Activated CD4-positive, alpha-beta memory T cell treated with anti-CD3 and anti-CD28 coated beads for 36 hours (primary cell): ENCODE measurements at places on chromosomes 2 and 18. TPM values are rescaled to one million over a fixed set of nuclear protein-coding genes. Genes with fewer than 3 reads are reported as not detected.

DNA sequence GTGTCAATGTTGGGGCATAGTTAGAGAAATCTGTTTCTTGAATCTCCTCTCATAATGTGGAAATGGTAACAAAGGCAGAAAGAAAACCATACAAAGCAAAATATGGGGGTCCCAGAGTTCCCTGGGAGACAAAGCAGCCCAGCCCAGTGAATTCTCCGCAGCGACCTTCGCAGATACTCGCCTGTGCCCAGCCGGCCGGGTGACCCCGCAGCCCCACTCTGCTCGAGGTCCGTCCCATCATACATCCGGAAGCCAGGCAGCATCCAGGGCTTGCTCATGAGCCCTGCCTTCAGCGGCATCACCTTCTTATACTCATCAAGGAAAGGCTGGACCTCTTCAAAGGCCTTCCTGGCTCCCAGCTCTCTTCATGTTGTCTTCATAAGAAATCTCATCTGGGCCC, 774.8 kb upstream of the ID2 start:
- H3K27me3 ChIP-seq, result no peaks in the 10 kb centered on the region
- no peak overlapping the region for H3K27ac ChIP-seq
- H3K4me3 ChIP-seq, result no peak overlapping the region
- DNase-seq, result no peak
- H3K4me1 ChIP-seq, result no peaks in the 10 kb centered on the region
- H3K36me3 ChIP-seq, result no peaks in the 10 kb centered on the region

DNA sequence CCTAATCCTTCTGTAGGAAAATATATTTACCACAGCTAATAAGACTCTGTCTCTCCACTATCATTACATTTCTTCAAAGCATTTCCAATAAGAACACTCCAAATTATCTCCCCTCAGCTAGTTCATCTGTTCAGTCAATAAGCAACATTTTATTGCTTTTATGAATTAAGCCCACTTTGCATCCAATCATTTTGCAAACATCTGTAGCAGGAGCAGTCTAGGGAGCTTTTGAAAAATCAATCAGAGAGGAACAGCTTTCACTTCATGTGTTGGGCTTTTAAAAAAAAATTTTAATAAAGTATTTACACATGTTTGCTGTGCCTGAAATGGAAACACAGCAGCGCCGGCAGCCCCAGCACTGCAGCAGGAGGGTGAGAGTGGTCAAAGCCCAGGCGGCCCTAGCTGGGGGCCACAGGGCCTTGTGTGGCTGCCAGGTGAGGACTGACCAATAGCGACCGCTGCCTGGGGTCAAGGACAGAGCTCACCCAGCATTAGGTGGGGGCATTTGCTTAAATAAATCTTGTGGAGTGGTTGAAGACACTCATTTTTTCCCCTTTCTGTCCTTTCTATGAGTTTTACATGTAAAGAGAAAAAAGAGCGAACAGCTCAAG, 250.7 kb downstream of the RNF144A start:
- H3K4me1 ChIP-seq, result no peaks in the 10 kb centered on the region
- H3K4me3 ChIP-seq, result no peak overlapping the region
- H3K27me3 ChIP-seq, result no peaks in the 10 kb centered on the region
- H3K27ac ChIP-seq, result no peak overlapping the region

- peaks cover 1% of the 10 kb centered on the region for H3K27me3 ChIP-seq
- no peaks in the 10 kb centered on the region for H3K4me1 ChIP-seq
- H3K27ac ChIP-seq, result no peak overlapping the region
- H3K4me3 ChIP-seq, result no peak overlapping the region
- no peaks in the 10 kb centered on the region for H3K36me3 ChIP-seq
Observed at GRCh38 chr18:45435810-45436209, 179.5 kb upstream of the SLC14A2 start.

- peak overlapping the region; percentile 73 for H3K27ac ChIP-seq
- peak; percentile 56 for DNase-seq
- no peak overlapping the region for H3K4me3 ChIP-seq
Observed at GRCh38 chr2:207231106-207231865, 65.5 kb upstream of the KLF7 start.

DNA sequence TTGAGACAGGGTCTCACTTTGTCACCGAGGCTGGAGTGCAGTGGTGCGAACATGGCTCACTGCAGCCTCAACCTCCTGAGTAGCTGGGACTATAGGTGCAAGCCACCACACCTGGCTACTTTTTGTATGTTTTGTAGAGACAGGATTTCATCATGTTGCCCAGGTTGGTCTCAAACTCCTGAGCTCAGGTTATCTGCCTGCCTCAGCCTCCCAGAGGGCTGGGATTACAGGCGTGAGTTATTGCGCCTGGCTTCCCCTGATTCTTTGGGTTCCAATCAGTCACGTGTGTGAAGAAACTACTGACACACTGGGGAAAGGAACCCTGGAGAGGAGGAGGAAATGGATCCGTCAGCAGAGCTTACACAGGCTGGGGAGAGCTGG, 22.3 kb upstream of the RAB10 start:
- H3K4me3 ChIP-seq, result no peak overlapping the region
- H3K27me3 ChIP-seq, result no peaks in the 10 kb centered on the region

- no peaks in the 10 kb centered on the region for H3K27me3 ChIP-seq
- peaks cover 9% of the 10 kb centered on the region for H3K4me1 ChIP-seq
- no peaks in the 10 kb centered on the region for H3K36me3 ChIP-seq
- H3K27ac ChIP-seq, result no peak overlapping the region
- H3K4me3 ChIP-seq, result no peak overlapping the region
Observed at GRCh38 chr2:28488858-28489575, 6.8 kb upstream of the PLB1 start.

GRCh38 chr2:207503234-207503633, 26.5 kb upstream of the CREB1 start:
- no peak overlapping the region for H3K4me3 ChIP-seq
- no peak overlapping the region for H3K27ac ChIP-seq
- no peaks in the 10 kb centered on the region for H3K36me3 ChIP-seq
- H3K27me3 ChIP-seq, result no peaks in the 10 kb centered on the region

DNA sequence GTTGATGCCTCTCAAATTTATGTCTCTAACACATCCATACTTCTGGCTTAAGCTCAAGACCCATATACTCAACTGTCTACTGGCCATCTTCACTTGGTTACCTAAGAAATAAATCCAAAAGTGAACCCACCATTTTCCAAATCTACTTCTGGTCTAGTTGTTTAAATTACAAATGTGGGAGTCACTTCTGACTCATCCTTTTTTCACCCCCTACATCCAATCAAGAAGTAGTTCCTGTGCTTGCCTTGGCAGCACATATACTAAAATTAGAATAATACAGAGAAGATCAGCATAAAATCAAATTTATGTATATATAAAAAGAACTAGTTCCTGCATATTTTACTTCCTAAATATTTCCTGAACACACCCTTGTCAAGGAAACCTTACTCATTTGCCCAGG, 53.6 kb downstream of the STRN start:
- H3K27me3 ChIP-seq, result no peaks in the 10 kb centered on the region
- DNase-seq, result no peak
- H3K4me3 ChIP-seq, result no peak overlapping the region
- H3K36me3 ChIP-seq, result peaks cover 7% of the 10 kb centered on the region
- H3K4me1 ChIP-seq, result no peaks in the 10 kb centered on the region

DNA sequence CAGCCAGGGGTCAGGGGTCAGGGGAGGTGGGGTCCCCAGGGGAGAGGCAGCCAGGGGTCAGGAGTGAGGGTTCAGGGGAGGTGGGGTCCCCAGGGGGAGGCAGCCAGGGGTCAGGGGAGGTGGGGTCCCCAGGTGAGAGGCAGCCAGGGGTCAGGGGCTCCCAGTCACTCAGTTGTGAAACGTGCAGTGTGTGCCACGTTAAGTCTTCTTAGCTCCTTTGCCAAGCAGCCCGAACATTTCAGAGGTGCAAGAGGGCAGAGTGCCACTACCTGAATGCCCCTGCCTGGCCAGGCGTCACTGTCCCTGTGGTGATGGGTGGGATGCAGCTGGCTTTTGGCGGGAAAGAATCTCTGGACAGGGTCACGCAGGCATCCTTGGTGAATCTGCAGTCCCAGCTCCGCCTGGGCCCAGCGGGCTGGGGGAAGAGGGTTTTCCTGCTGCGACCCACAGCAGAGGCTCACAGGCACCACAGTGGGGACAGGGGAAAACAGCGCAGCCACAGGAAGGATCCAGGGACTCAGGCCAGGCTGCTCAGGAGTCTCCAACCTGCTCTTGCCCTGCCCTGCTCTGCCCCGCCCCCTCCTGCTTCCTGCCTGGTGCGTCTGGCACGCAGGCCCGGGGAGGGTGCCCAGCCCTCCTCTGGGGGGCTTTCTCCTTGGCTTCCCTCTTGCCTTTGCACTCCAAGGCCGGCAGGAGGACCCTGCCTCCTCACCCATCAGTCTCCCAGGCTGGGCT, 188.3 kb downstream of the TWIST2 start:
- H3K27me3 ChIP-seq, result peaks cover 5% of the 10 kb centered on the region
- H3K4me1 ChIP-seq, result no peaks in the 10 kb centered on the region
- H3K27ac ChIP-seq, result no peak overlapping the region
- H3K36me3 ChIP-seq, result no peaks in the 10 kb centered on the region
- H3K4me3 ChIP-seq, result no peak overlapping the region
- no peak for DNase-seq

DNA sequence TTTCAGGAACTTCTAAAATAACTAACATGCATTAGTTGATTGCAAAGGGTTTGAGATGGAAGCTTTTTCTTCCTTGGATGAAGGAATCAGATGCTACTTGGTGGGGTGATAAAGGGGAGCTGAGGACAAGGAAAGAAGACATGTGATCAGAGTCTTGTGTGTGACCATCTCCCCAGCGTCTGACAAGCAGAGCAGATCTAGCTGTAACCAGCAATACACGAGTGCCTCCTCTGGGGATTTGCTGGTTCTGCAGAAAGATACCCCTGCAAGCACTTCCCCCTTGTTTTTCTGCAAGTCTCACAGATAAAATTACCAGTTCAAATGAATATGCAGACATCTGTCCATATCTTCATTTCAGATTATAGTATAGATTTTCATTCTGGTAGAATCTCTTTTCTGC, 2.7 kb downstream of the CDH7 start:
- no peaks in the 10 kb centered on the region for H3K4me1 ChIP-seq
- peaks cover 10% of the 10 kb centered on the region for H3K27me3 ChIP-seq
- DNase-seq, result no peak
- H3K4me3 ChIP-seq, result no peak overlapping the region

GRCh38 chr2:171939743-171940071, 17.4 kb downstream of the HAT1 start:
- H3K27ac ChIP-seq, result no peak overlapping the region
- no peak overlapping the region for H3K4me3 ChIP-seq
- DNase-seq, result no peak

The LTBP1 gene
- total RNA-seq, result 0.10 TPM

The CHPF gene
- 21.0 TPM for total RNA-seq

The PROKR1 gene
- total RNA-seq, result not detected

The TUBB6 gene
- 6.7 TPM for total RNA-seq

The CYS1 gene
- 0.07 TPM for total RNA-seq
